Stimulated activated CD8-positive, alpha-beta memory T cell treated with anti-CD3 and anti-CD28 coated beads, Interleukin-7, amount 100 ng/mL, for 1 hour (primary cell): ENCODE measurements at places on chromosomes 2 and 18.

- DNase-seq, result peak; percentile 21
Observed at GRCh38 chr2:64325852-64326577, 127.9 kb upstream of the LGALSL start.

GRCh38 chr18:45753286-45753685 is 29.3 kb downstream of the SLC14A1 start:
- DNase-seq, result no peak

- no peak for DNase-seq
Observed at GRCh38 chr18:11419338-11419737, 190.1 kb upstream of the SLC35G4 start.

DNA sequence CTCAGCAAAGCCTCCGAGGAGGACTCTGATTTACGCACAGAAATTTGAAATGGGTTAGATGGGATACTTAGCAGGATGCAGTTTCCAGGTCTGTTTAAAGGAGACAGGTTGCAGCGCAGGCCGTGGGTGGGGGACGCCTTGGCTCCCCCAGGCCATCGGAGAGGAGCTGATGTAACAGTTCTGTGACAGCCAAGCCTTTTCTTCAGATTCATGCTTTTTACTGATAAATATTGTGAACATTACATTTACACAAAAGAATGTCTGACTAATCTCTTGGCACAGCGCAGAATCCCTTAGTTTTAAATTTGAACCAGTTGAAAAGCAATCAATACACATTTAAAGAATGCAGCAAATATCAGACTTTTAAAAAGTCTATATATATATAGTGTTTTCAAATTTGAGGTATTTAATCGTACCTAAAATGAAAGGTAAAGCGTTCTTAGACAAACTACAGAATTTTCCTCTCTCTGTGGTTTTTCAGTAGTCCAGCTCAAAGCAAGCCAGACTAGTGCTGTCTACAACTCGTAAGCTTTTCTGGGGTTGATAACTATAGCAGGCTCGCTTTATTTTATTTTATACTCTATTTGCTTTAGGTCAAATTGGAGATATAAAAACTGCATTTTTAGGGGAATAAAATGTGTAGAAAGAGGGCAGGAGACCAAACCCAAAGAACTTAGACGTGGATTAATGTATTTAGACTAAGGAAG is 221.9 kb downstream of the PIEZO2 start:
- DNase-seq, result no peak

- no peak for DNase-seq
Observed at GRCh38 chr2:172449911-172450550, 22.6 kb downstream of the ITGA6 start.

DNA sequence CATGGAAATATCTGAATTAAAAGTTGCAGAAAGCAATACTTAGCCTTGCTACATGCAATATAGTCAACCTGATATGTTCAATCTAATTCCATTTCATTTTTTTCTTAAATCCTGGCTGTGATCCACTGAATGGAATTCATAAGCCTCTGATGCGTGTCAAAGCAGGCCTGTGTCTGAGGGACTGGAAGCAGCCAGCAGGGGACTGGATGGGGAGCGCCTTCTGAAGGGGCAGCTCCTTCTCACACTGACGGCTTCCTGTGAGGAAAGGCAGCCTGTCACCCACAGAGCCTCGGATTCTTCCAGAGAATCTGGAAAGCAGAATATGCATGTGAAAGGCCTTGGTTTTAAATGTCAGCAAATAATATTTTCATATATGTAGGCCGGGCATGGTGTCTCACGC is 73.5 kb downstream of the KCNF1 start:
- DNase-seq, result no peak

- DNase-seq, result no peak
Observed at GRCh38 chr2:598058-598802, 79.0 kb downstream of the TMEM18 start.
